ENCODE measurements at places on chromosomes 5 and 9.

DNA sequence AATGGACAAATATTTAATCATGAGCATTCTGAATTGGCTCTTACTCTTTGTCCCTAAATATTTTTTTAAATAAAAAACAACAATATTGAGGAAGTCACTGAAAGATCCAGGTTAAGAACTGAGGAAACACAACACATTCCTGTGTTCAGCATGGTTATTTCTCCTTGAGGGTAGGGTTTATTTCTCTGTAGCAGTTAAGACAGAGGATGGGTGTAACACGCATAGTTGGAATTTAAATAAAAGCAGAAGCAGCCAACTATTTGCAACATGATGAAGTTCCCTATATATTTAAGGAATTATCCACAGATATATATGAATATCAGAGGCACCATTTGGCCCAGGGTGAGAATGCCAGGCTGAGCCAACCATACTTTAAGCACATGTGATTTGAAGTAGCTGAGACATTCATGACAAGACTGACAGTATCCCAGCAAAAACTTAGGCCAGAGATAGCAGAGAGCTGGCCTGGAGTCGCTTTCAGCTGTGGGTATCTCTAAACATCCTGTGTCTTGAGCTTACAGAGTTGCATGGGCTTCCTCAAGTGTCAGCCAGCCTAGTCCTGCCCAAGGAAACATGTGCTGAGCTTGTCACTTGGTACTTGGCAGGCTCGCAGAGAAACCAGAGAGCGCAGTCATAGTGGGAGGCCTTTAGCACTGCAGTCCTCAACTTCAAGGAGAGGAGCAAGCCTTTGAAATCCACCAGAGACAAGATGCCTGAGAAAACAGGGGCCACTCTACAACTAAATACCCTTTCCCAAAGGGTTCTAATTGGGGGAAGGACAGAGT lies 43.6 kb downstream of the SEMA5A start:
- peak; percentile 62 for DNase-seq

- no peak for DNase-seq
Measured at GRCh38 chr5:68122439-68123328, 92.9 kb upstream of the PIK3R1 start.

DNA sequence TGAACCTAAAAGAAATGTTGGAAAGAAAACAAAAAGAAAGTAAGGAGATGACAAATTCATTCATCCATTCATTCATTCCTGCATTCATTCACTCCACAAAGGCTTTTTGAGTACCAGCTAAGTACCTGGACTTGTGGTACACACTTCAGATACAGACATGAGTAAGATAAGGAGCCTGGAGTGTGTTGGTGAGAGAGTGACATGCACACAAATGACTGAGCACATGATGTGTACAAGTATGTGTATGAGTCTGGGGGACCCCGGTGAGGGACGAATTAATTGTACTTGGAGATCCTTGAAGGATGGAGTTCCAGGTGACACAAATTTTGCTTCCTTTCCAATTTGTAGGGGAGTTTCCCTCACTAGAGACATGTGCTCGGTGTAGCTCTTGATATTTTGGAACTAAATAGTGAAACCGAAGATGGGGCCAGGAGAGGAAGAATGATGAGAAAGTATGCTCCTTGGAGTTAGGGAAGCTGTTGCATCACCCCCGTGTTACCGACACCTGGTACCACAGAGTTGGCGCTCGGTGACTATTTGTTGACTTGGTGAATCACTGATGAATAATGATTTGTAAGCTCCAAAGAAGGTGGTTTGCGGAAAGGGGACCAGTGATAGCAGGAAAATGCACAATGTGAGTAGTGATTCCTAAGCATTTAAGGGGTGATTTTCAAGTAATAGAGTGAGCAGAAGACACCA lies 509.8 kb downstream of the CCDC171 start:
- peak; percentile 95 for DNase-seq

DNA sequence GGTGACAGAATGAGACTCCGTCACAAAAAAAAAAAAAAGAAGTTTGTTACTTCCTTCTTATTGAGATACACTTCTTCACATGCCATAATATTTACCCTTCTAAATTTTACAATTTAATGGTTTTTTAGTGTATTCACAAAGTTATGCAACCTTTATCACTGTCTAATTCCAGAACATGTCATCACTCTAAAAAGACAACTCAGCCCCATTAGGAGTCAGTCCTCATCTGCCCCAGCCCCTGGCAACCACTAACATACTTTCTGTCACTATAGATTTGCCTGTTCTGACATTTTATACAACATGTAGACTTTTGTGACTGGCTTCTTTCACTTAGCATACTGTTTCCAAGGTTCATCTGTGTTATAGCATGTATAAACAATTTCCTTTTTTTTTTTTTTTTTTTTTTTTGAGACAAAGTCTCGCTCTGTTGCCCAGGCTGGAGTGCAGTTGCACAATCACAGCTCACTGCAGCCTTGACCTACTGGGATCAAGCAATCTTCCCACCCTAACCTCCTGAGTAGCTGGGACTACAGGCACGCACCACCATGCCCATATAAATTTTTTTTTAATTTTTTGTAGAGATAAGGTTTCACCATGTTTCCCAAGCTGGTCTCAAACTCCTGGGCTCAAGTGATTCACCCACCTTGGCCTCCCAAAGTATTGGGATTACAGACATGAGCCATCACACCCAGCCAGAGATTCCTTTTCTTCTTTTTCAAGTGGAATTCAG lies 18.0 kb downstream of the AQP3 start:
- DNase-seq: peak; percentile 47

DNA sequence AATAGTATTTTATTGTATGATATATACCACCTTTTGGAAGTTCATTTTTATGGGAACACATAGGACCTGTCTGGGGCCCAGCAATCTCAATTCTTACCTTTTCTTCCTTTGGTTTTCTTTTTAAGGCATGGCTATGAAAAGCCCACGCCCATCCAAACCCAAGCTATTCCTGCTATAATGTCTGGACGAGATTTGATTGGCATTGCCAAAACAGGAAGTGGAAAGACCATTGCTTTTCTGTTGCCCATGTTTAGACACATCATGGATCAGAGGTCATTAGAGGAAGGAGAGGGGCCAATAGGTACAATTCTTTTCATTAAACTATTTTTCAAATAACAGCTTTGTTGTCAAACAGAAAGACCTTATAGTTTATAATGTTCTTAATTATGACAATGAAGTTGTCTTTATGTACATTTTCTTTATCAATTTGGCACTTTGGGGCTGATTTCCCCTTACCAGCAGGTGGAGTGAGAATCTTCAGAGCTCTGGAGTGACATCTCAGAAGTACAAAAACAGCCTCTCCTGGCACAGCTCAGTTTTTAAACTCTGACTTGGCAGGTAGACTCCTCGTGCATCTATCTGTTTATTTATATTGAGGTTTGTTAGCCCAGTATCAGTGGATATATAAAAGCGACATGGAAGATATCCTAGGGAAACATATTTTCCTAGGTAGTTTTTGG lies 25.8 kb downstream of the DDX46 start:
- peak; percentile 17 for DNase-seq

- DNase-seq: no peak
Measured at GRCh38 chr5:160760008-160760407, 92.0 kb downstream of the ATP10B start.

GRCh38 chr9:100011062-100011681 lies 87.6 kb downstream of the ERP44 start:
- DNase-seq: peak; percentile 74

DNA sequence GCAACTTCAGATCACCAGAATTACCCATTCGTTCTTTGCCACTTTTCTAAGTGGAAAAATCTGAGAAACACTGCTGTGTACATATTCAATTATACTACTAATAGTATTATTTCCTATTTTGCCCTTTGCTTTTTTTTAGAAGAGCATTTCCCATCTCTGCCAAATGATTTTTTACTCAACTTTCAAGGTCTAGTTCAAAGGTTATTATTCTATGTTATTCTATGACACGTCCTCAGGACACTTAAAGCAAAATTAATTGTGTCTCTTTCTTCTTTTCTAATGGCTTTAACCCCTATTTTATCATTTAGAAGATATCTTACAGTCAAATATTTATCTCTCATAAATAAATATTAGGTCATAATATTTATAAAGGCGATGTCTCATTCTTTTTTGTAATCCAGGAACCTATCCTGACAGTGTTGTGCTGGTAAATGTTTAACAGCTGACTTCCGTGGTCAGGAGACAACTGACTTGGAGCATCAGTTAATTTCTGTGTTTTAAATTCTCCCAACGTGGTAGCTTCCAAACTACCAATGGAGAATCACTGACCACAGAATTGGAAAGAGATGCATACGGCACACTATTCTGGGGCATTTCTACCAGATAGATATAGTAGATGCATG lies 375.2 kb downstream of the ARRDC3 start:
- DNase-seq: no peak

DNA sequence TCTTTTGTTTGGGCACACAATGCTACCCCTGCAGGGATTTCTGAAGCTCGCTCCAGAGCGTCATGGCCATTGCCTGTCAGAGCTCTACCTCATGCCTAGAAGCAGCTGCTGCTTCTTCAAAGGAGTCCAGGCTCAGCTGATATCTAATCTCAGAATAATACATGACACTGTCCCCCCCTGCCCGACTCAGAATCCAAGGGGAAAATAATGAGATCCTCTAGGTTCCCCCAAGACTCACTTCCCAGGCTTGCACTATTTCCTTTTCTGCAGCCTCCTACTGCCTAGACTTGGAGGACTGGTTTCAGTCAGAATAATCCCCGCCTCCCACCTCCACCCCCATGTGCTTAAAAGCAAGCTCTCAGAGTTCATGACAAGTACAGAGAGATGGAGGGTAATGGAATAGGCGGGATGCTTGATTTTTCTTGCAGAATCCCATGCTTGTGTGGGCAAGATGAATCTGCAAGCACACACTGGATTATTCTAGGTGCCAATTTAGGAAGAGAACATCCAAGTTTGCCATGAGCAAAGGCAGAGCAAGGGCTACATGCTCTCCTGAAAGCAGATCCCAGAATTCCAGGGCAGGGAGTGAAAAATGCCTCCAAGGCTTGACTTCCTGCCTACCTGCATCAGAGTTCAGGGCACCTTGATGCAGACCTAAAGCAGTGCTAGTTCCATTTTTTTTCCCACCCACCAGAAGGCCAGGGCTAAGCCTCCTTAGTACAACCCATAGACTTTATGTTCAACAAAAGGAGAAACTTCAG lies 97.4 kb upstream of the IFNK start:
- DNase-seq: no peak

- DNase-seq: peak; percentile 20
Measured at GRCh38 chr9:33043671-33044070, 18.6 kb downstream of the DNAJA1 start.

GRCh38 chr5:149172261-149172660 lies 31.0 kb downstream of the ABLIM3 start:
- DNase-seq: peak; percentile 90

DNA sequence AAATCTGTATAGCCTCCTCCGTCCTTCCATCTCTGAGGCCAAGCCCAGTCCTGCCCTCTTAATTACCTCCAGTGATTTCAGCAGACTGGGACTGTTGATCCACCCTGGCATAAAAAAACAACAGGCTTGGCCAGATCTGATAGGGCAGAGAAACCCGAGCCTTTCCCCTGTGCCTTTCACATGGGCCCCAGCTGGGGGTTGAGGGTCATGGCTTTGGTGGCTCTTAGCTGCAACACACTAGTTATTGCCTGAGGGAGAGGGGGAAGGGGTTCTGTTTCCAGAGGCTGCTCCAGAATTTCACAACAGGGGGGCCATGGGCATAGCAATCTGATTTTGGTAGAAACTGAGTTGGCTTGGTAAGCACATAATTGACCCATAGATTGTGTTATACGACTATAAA lies 21.2 kb upstream of the PANK3 start:
- DNase-seq: peak; percentile 34

GRCh38 chr5:134247428-134248224 lies 21.8 kb upstream of the PPP2CA start:
- DNase-seq: peak; percentile 86

- peak; percentile 62 for DNase-seq
Measured at GRCh38 chr5:16856531-16856930, 79.6 kb downstream of the MYO10 start.

DNA sequence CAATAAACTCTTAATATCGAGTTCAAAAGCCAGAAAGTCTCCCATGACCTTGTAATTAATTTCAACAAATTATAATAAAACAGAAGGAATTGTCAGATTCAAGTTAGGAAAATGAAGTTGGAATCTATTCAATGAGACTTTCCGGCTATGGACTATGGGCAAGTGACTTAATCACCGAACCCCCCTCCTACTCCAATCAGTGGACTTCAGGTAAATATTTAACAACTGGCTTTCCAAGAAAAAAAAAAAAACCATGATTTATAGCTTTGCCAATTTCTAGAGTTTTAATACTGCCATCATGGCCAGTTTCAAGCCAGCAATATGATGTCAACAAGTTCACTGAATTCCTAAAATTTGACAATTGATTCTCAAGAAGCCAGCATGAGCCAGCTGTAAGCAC lies 4.5 kb downstream of the SLC45A2 start:
- no peak for DNase-seq

DNA sequence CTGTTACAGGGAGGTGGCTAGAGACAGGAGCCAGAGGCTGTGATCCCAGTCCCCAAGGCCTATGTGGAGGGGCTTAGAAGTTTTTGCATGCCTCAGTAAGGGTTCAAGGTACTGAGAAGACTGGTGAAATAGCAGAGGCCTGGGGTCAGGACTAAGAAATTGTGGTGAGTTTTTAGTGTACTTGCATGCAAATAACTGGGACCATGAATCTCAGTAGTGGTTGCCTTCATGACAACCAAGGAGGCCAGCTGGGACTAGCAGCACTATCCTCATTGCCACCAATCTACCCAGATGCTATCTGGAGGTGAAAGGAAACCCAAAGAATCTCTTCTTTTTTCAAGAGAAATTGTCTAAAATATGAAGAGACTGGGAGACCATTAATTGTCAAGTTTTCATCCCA lies 395.1 kb downstream of the CETN3 start:
- no peak for DNase-seq

GRCh38 chr5:165139721-165140120 lies 1634.3 kb downstream of the MAT2B start:
- no peak for DNase-seq

DNA sequence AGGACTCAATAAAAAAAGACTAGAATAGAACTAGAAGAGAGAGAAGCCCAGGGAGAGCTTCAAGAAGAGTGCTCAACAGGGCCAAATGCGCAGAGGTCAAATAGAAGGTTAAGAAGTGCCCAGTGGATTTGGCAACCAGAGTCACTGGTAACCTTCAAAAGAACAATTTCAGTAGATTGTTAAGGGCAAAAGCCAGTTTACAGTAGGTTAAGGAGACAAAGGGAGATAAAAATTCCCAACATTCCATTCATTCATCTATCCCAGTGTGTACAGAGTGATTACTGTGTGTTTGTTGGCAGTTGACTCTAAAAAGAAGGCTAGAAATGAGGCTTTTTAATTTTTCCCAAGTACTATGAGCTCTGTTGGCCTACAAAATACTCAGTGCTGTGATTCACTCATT lies 69.4 kb downstream of the RIGI start:
- no peak for DNase-seq

Measured in foreskin fibroblast (primary cell).